ENCODE measurements at places on chromosomes 6 and 20. TPM values are rescaled to one million over a fixed set of nuclear protein-coding genes. Genes with fewer than 3 reads are reported as not detected.

Gene OR10C1
- not detected for total RNA-seq

DNA sequence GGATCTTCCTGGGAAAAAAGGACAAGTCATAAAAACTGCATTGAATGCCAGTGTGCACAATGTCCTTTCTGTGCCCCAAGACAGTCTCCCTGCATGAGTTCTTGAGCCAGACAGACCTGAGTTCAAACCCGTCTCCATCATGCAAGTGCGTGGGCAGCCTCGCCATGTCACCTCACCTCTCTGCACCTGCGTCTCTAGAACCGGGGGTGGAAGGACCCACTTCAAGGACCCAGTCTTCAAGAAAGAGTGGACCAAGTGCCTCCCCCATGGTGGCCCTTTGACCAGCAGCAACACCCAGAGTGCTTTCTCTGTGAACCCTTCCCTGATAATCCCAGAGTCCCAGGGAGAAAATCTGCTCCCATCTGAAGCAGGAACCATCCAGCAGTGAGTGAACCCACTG lies 23.5 kb upstream of the ANGPT4 start:
- no peak for DNase-seq

DNA sequence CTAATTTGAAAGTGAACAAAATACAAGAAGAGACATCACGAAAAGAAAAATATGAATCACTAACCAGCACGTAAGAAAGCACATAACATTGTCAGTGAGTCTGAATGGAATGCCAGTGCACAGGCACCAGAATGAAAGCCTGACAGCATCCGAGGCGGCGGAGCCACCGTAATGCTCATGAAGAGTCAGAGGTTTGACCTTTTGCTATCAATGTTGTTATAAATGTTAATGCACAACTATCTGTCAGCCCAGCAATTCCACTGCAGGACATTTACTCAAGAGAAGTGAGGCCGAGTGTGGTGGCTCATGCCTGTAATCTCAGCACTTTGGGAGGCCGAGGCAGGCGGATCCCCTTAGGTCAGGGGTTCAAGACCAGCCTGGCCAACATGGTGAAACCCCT lies 562.1 kb downstream of the PRKN start:
- DNase-seq: no peak

- DNase-seq: peak; percentile 34
Measured at GRCh38 chr6:157867155-157867559, 44.1 kb downstream of the SNX9 start.

- DNase-seq: peak; percentile 91
Measured at GRCh38 chr20:35344354-35344837, 52.2 kb upstream of the FAM83C start.

DNA sequence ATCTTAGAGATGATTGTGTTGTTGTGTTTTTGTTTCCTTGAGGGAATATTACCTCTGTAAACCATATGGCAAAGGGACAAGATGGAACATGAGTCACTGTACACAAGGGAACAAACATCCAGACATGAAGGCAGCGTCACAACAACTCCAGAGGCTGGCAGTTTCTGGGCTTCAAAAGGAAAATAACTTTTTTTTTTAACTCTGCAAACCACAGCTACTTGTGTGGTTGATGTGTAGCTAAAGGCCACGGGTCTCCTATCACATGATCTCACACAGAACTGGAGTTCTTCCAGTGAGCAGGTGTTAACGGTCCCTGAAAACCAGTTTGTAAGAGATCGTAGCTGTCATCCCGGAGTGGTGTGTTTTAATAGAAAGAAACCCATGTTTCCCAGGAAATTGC lies 33.2 kb upstream of the HBS1L start:
- DNase-seq: no peak

DNA sequence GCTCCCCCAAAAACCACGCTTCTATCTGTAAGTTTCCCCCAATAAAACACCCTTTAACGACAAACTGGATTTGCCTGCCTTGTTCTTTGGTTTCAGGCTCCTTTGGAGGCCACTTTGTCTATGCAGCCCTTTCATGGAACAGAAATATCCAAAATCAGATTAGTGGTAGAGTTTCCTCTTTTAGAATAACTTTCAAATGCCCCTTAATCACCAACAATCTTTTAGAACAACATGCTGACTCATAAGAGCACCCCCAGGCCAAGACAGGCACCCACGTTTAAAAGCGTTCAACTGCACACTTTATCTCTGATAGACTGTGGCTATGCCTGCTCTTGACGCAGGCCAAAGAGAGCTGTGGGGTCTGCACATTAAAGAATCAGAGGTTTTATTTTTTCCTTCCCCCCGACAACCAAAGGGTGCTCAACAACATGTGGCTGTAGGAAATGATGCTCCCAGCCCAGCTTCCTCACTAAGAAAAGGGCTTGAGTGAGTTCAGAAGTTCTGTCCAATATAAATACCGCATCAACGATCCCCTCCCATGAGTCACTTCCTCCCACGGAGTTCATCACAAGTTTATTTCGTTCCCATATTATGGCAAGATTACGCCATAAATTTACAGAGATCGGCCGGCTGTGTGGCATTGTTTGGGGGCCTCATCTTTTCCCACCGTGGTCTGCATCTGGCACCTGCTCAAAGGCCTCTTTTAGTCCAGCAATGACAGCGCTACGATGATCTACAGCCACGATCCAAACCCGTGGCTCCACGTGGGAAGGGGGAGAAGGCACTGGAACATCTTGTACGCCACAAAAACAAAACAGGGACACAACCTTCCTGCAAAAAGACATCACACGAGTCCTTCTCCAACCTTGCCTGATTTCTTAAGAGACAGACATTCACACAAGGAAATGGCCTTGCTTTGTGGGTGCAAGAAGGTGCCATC lies 88.8 kb upstream of the NFATC2 start:
- DNase-seq: peak; percentile 99

DNA sequence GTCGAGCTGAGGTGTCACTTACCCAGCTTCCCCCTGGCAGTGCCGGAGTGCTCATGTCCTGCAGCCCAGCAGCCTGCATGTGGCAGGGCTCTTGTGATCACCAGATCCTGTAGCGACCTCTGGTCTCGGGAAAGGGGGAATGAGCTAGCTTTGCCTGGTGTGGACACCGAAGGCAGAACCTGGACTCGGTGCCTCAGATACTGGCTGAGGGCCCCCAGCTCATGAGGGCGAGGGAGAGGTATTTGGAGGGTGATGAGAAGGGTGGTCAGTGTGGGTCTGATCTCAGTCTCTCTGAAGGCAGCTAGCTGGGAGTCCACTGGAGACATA lies 26.3 kb downstream of the SUN5 start:
- no peak for DNase-seq

DNA sequence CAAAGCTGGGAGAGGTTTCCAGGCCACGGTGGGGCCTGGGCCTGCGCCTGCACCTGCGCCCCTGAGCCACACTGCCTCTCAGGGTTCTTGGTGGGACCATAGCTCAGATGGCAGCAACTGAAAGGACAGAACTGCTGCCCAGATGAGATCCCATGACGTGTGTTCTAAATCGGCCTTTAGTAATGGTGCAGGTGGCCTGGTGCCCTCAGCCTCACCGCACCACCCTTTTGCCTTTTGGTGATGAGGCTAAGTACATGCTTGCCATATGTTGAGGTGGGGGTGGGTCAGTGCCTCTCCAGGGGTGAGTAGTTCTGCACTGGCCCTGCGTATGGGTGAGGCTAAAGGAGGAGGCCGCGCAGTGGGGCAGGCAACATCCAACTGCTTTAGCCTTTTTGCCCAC lies 7.4 kb downstream of the PSMG4 start:
- no peak for DNase-seq

DNA sequence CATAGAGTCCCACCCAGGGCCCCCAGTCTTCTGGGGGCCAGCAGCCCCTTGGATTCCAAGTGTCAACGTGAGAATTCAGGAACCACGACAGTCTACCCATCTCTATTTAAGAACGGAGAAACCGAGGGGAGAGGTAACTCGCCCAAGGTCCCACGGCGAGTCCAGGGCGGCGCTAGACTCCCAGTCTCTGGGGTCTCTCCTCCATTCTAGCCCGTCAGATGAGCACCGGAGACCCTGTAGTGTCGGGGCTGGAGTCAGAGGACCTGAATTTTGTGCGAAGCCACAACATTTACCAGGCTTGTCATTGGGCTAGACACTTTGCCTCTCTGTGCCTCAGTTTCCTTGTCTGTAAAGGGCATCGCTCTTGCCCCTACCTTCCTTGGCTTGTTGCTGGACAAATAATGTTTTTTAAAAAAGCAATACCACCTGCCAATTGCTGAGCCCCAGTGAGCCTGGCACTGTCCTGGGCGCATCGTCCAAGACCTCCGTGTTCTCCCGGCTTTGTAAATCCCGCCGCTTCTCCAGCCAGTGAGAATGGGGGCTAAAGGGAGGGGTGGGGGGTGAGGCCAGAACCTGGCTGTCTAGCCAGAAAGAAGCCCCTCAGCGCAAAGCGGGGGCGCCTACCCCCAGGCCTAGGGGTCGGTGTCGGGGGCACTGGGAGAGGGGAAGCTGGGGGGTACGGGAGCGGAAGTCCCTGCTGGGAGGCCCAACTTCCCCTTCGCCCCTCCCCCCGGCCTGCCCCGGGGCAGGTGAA lies 91.7 kb downstream of the NCR2 start:
- no peak for DNase-seq

- DNase-seq: no peak
Measured at GRCh38 chr6:74320074-74320473, 624.1 kb downstream of the CD109 start.

Gene KCNK5
- under 0.01 TPM for total RNA-seq

GRCh38 chr6:16787128-16787682 lies 25.9 kb upstream of the ATXN1 start:
- no peak for DNase-seq

DNA sequence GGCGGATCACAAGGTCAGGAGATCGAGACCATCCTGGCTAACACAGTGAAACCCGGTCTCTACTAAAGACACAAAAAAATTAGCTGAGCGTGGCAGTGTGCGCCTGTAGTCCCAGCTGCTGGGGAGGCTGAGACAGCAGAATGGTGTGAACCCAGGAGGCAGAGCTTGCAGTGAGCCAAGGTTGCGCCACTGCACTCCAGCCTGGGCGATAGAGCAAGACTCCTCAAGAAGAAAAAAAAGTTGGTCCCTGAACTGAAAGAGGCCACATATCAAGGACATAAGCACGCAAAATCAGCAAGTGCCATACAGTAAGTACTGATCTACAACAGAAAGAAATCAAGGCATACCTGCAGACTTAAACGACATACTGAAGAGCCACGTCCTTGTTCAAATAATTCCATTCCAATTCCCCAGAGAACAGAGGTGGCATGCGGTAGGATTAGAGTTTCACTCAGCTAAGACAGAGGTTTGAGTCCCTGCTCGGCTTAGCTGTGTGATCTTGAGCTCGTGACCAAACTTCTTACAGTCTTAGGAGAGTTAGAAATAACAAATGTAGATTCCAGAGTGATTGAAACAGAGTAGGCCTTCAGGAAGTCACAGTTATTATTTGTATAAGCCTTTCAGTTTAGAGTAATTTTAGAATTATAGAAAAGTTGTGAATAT lies 29.2 kb downstream of the B4GALT5 start:
- no peak for DNase-seq

DNA sequence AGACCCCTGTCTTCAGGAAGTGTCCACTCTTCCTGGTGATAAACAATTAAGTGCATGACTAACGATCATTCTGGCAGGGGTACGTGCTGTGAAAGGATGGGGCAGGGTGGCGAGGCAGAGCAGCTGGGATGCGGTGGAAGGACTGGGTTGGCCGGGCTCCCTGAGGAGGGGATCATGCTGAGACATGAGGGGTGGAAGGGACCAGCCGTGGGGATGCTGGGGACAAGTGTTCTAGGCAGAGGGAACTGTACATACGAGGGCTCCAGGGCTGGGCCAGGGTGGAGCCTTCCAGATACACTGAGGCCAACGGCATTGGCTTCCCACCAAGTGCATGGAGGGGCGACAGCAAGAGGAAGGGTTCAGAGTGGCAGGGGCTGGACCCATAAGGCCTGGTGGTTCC lies 65.7 kb upstream of the SIRPA start:
- DNase-seq: no peak

GRCh38 chr20:46990596-46991104 lies 96.0 kb downstream of the EYA2 start:
- no peak for DNase-seq

Gene PPP1R3G
- total RNA-seq: 3.3 TPM

Gene BCAS1
- under 0.01 TPM for total RNA-seq

Gene SLC22A1
- 0.26 TPM for total RNA-seq

DNA sequence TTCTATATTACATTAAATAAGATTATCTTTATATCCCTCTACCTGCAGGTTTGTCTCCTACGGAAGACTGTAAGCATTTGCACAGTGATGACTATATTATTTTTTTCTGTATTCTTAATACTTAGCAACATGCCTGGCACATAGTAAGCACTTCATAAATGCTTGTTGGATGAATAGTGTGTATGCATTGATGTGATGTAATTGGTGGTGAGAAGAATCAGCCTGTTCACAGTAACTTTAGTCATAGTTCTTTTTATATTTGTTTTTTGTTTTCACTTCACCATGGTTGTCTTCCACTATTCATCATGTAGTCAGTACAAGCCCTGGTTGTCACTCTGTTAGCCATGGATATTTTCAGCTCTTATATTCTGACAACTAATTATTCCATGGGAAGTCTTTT lies 184.0 kb upstream of the FLRT3 start:
- peak; percentile 2 for DNase-seq

Gene UNC5CL
- total RNA-seq: 0.26 TPM

- DNase-seq: no peak
Measured at GRCh38 chr6:3751077-3751729, at the start of gene PXDC1. Gene PXDC1 (minus strand): TSS chr6:3751713. CDS start chr6:3751531, 182 bp downstream.

DNA sequence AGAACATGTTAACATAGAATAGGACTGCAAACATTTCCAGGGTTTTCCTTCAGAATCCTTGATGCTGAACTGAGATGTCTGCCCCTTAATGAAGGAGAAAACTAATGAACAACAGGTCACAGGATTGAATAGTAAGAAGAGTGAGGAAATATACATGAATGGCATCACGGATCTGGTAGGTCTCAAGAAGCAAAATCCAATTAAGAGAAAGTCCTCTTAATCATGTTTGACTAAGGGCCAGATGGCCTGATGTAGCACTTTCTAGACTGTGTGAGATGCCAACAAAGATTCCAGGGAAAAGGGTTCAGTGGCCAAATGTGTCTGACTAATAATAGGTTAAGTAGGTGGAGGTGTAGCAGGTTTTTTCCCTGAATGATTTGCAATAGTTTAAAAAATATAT lies 13.7 kb upstream of the SHPRH start:
- DNase-seq: no peak

DNA sequence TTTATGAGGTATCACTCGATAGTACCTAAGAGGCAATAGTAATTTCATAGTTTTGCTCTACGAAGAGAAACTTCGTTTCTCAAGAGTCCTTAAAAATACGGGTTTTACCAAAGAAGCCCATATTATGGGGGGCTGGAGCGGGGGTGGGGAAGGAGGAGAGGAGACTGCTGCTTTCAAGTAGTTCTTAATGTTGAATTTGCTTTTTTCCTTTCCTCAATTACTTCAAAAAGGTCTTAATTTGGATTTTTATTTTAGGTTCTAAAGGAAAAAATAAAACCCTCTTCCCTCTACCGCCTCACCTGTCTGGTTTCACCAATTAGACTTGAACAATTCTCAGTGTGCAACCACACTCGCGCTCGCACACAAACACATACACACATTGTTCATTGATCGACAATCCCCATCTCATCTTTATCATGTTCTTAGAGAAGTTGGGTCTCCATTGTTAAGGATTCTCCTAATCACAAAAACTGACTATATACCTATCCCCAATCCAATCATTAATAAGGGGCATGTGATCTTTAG lies 97.2 kb downstream of the HFE start:
- DNase-seq: no peak
